ENCODE measurements at places on chromosomes 3 and 15. TPM values are rescaled to one million over a fixed set of nuclear protein-coding genes. Genes with fewer than 3 reads are reported as not detected.

The MINAR1 gene
- total RNA-seq: 1.7 TPM

The GOLGA6A gene
- total RNA-seq: not detected

The SLC15A2 gene
- 5.3 TPM for total RNA-seq

The PPARG gene
- not detected for total RNA-seq

The WNT5A gene
- total RNA-seq: not detected
